IMR-90 (cell line): ENCODE measurements at places on chromosomes 4 and X. TPM values are rescaled to one million over a fixed set of nuclear protein-coding genes. Genes with fewer than 3 reads are reported as not detected.
A peak's percentile ranks its signal among the peaks of the same experiment; 100 is the strongest.

DNA sequence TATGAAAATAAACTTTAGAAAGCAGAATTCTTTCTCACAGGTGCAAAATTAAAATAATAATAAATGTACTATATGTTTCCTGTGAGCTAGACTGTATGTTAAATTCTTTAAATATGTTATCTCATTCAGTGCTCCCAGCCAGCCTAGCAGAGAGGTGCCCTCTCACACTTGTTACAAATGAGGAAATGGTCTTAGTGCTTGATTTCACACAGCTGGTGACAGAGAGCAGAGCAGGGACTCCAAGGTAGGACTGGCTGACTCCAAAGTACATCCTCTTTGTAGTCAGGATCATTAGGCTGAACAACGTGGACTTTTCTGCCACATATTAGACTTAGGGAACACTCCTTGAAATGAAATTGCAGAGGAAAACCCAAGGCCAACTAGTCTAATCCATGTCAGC is 72.0 kb upstream of the HHIP start:
- DNase-seq, result no peak

- peak; percentile 62 for DNase-seq
Measured at GRCh38 chrX:12814420-12814819, 23.2 kb downstream of the PRPS2 start.

- no peak for DNase-seq
Measured at GRCh38 chr4:31054295-31054694, 334.1 kb downstream of the PCDH7 start.

DNA sequence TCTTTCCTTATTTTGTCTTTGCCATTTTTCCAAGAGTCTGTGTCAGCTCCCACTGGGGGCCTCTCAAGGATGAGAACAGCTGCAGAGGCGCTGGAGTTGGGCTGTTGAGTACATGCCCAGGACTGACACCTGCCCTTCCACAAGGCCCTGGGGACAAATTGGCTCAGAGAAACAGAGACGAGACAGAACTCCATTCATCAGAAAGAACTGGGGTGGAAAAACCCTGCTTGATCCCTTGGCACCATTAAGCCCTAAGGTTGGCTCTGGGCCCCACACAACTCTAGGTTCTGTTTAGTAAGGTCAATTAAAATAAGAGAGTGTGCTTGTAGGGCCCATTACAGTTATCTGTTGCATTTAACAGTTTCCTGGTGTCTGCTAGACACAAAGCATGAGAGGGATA is 63.6 kb downstream of the DCX start:
- DNase-seq, result no peak

- DNase-seq, result peak; percentile 66
Measured at GRCh38 chr4:71239365-71239764, 99.5 kb upstream of the SLC4A4 start.

DNA sequence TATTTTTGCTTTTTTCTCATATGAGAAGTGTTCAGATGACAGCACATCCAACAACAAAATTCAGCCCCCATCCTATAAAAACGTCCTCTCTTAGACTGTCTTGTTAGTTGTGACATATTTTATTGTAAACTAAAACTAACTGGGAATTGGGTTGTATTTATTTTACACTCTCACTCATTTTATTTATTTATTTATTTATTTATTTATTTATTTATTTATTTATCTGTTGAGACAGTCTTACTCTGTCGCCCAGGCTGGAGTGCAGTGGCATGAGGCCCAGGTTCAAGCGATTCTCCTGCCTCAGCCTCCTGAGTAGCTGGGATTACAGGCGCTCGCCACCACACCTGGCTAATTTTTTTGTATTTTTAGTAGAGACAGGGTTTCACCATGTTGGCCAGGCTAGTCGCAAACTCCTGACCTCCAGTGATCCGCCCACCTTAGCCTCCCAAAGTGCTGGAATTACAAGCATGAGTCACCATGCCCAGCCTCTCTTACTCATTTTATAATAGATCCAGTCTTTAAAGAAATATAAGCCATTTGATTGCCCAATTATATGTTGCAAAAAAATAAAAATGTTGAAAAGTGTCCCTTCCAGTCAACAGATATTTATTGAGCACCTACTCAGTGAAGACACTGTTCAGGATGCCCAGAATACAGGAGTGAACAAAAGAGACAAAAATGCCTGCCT is 44.6 kb downstream of the PALLD start:
- peak; percentile 70 for DNase-seq

- no peak for DNase-seq
Measured at GRCh38 chrX:16586377-16587112, 63.4 kb upstream of the S100G start.

DNA sequence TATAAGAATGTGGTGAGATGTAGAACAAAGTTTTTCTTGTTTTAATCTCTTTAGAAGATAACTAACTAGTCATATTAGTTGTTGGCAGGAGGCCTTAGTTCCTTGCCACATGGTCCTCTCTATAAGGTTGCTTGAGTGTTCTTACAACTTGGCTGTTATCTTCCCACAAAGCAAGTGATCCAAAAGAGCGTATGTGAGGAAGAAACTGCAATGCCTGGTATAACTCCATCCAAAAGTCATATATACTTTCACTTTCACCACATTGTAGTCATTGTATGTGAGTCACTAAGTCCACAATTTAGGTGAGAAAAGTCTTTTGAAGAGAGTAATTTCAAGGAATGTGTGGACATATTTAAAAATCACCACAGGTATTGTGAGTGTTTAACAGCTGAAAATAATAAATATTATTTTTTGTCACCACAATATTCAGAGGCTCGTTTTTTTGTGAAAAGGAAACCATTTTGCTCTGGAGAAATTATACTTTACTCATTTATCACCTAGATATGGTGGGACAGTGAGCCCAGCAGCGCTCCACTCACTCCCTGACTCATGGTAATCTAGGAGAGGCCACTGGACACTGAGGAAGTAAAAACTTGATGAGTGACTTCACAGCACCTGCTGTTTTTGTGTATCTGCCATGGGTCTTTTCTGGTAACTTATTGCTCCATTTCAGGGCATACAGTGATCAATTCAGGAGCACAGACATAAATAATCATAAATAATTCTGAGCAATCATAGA is 369.4 kb upstream of the NDST3 start:
- no peak for DNase-seq

DNA sequence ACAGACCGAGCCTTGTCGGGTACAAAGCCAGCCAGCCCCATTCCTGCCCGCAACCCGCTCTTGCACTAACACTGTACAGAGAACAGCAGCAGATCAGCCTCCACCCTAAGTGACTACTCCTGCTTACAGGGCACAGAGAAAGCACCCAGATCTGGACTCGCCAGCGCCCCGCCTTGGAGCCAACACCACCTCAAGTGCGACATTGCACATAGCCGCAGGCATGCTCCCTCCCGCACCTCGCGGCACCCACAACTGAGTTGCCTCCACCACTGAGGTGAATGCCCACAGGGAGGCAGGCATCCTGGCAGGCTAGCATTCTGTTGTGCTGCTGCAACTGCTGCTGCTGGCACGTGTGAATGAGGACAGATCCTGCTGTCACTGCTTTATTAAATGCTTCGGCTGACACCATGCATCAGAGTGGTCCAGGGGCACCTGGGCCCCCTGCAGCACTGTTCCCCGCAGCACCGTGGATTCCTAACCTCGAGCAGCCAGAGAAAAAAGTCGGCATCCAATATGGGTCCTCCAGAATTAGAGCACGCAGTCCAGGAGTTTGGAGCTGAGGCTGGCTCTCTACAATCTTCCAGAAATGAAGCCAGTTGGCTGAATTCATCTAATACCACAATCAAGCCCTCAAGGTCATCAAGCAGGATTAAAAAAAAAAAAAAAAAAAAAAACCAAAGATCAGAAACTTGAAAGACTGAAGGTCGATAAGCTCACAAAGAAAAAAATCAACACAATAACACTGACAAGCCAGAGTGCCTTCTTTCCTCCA is 352.9 kb downstream of the GASK1B start:
- no peak for DNase-seq

DNA sequence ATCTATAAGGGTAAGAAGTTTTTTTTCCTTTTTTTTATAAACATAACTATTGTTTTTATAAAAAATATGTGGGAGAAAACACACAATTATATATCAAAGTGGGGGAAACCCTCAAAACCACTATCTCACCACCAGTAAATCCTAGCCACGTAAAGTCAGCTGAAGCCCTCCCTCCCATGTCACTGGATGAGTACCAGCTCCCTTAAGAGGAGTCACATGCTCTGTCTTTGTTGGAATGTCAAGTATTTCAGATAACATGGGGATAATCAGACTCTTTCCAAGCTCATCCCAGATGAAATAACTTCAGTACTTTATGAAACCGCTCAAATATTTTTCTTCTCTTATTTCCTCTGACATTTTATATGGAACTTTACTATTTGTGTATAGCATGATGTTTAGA is 2.4 kb downstream of the MYOZ2 start:
- DNase-seq, result peak; percentile 61

GRCh38 chrX:133586443-133586842 is 171.2 kb upstream of the GPC4 start:
- DNase-seq, result no peak

DNA sequence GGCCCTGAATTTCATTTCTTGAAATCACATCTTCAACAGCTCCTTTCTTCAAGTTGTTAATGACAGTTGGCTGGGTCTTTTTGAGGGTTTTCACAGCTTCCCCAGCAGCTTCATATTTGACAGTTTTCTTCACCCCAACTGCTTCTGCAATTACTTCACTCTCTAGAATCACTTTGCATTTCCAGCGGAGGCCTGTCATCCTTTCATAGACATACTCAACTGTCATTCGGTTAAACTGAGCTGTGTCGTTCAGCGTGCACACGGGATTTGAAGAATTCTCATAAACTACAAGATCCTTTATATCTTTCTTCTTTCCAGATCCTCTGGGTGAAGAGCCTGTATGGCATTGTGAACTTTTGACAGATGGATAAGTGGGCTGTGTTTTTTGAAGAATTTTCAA is 15.4 kb downstream of the UBE2A start:
- DNase-seq, result no peak

Gene BEX1
- 0.18 TPM in 1 of 2 replicates, not detected in the other for total RNA-seq

Gene NBDY
- total RNA-seq, result 2.5 and 3.2 TPM in 2 replicates

Gene PAK3
- total RNA-seq, result 0.36 and 0.56 TPM in 2 replicates

Gene DUSP21
- total RNA-seq, result not detected in 2 replicates

Gene PAGE1
- not detected in 2 replicates for total RNA-seq

Gene GSX2
- not detected in 2 replicates for total RNA-seq

Gene DIPK2B
- total RNA-seq, result not detected in 2 replicates

Gene SMARCA5
- 14.7 and 28.6 TPM in 2 replicates for total RNA-seq
